Lung (tissue), 17 donors: ENCODE measurements at places on chromosomes 1 and 21. TPM values are rescaled to one million over a fixed set of nuclear protein-coding genes. Genes with fewer than 3 reads are reported as not detected.

GRCh38 chr1:205012391-205013140 lies 30.4 kb upstream of the CNTN2 start:
- DNase-seq: no peak

GRCh38 chr1:244913806-244914205 lies 49.5 kb upstream of the HNRNPU start:
- no peak for DNase-seq

The LENEP gene
- not detected for total RNA-seq

DNA sequence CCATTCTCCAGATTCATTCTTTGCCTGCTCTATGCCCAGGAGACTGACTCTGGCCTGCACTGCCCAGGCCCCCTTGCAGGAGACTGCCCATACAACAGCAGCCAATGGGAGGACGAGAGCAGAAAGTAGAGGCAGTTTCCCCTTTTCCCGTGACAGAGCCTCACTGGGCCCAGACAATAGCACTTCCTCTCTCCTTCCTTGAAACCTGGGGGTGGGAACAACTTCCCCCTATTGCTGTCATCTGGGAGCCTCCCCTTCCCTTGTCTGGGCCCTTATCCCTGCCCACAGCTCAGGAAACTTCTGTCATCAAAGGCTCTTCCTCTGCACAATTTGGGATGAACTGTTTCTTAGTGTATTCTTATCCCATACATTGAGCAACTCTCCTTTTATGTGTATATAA lies 60.8 kb upstream of the KCNJ15 start:
- peak; percentile 33 for DNase-seq

- DNase-seq: peak; percentile 50
These were observed 242.3 kb downstream of the LMX1A start for GRCh38 chr1:165114022-165114888.

DNA sequence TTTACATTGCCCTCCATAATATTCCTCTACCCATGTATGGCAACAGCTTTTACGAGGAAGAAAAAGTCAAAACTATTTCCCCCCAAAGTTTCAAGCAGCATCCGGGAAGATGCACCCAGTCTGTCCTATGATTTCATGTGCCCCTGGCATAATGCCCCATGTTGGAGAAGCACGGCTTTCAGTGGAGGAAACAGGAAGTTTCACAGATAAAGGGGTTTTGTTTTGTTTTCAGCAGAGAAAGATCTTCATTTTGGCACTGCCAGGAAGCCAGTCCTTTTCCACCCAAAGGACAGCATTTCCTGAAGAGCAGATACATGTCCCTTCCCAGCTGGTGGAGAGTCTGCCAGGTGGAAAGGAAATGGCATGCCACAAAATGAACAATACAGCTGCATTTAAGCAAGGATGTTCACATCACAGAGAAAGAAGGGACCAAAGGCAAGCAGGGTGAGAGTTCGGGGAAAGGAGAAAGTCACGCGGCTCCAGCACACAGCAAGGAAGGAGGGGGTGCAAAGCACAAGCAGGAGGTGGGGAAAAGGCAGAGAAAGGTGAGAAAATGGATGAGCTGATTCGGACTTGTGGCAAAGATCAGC lies 95.3 kb upstream of the HIVEP3 start:
- peak; percentile 34 for DNase-seq

GRCh38 chr1:180402001-180402400 lies 100.4 kb downstream of the ACBD6 start:
- DNase-seq: no peak

The ATP1A4 gene
- total RNA-seq: not detected

DNA sequence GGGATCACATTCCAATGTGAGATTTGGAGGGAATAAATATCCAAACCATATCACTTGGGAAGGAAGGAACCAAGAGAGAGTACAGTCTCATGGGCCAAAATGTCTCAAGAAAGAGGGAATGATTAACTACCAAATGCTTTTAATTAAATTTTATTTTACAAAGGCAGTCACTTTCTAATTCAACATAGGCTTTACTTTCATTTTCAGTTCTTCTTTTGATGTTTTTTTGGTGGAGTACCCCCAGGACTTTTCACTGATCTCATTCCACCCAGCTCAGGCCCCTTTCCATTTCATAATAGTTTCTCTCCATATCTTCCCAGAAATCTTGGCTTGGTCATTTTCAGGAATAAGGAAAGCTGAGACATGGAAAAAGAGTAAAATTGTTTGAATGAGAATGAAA lies 5.1 kb upstream of the SLAMF7 start:
- DNase-seq: no peak

The FAM72D gene
- total RNA-seq: 0.60 TPM

GRCh38 chr1:18309552-18310155 lies 171.1 kb upstream of the KLHDC7A start:
- DNase-seq: no peak

GRCh38 chr1:109475261-109475660 lies 8.4 kb upstream of the ATXN7L2 start:
- DNase-seq: no peak

The MTARC1 gene
- total RNA-seq: 19.2 TPM

DNA sequence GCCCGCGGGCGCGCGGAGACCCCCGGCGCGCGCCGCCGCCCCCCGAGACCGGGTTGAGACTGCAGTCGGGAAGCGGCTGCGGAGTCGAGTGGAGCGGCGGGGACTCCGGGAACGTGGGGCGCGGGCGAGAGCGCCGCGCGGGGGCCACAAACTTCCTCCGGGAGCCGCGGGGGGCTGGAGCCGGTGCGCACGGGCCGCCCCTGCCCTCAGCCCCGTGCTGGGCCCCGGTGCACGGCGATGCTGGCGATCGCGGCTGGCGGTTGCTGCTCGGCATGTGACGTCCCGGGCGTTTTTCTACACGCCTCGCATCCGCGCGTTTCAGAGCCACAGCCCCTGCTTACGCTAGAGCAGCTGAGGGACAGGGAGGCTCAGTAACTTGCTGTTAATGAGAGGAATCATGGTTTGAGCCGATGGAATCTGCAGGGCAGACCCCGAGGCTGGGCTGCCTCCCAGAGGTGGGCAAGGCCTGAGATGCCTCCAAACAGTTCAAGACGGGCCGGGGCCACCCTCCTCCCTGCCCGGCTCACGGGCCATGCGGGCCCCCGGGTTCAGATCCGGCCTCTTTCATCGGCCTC lies 520 bp downstream of the TMEM201 start:
- DNase-seq: peak; percentile 41

- DNase-seq: peak; percentile 24
These were observed 59.2 kb downstream of the USP25 start for GRCh38 chr21:15788847-15789523.

- DNase-seq: no peak
These were observed 205.9 kb upstream of the VAMP3 start for GRCh38 chr1:7565099-7565750.

The SERTAD4 gene
- 7.8 TPM for total RNA-seq

DNA sequence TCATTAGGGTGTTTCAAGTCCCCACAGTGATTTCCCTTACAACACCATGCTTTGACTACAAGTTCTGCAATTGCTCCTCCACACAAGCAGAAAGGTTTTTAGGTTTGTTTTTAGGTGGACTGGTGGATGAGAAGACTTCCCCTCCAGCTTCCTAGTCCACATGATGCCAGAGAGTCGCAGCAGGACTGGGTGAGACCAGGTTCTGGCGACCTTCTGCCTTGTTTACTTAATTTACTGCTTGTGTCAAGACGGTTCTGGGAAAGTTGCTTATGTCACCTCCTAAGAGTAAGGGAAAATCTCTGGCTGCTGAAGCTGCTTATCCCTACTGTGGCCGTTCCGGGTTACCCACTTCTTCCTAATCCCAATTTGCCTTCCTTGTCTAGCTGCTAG lies 76.4 kb downstream of the GLUL start:
- no peak for DNase-seq

The LHX4 gene
- not detected for total RNA-seq

DNA sequence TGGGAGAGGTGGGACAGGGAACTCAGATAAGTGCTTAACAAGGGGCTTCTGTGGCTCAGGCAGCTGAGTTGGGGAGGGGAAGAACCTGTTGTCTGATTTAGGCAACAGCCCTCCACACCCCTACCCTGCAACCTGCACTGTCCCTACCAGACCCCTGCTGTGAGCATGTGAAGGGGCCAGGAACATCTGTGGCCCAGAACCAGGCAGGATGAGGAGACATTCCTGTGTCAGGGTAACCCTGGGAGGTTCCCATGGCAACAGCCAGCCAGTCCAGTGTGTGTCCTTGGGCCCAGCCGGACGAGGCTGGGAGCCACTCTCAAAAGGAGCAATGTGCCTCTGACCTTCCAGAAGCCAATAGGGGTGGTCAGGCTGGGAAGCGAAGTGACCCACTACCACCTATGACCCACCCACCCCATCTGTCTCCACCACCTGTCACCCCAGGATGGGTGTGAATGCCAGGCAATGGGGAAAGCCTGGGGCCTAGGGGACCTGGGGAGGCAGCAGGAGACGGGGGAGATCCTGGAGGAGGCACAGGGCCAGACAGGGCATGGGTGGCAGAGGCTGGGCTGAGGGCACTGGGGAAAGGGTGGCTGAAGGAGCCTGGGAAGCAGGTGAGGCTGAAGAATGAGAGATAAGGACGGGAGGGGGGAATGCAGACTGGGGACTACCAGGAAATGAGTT lies 5.0 kb upstream of the PMVK start:
- DNase-seq: peak; percentile 40

The DMRTA2 gene
- 0.83 TPM for total RNA-seq

DNA sequence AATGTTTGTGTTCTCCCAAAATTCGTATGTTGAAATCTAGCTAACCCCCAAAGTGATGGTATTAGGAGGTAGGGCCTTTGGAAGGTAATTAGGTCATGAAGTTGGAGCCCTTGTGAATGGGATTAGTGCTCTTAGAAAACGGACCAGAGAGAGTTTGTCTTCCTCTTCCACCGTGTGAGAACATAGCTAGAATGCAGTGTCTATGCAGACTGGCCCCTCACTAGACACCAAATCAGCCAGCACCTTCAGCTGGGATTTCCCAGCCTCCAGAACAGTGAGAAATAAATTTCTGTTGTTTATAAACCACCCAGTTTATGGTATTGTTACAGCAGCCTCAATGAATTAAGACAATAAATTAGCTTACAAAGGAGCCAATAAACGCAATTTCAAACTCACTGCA lies 58.0 kb downstream of the KIAA0319L start:
- DNase-seq: no peak

DNA sequence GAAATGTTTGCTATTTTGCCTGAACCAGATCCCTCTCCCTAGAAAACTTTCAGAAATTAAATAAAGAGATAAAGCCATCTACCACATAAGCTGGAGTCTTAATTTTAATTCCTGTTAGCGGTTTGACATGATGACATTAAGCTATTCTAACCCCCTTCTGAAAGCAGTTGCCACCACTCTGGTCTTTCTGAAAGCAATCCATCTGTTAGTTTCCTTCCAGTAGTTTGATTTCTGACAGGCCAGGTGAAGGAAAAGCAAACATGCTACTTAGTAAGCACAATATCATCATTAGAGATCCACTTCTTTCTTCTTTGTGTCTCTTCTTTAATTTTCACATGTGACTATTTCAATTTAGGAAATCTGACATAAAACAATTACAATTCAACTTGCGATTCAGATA lies 39.9 kb downstream of the RGL1 start:
- DNase-seq: no peak

DNA sequence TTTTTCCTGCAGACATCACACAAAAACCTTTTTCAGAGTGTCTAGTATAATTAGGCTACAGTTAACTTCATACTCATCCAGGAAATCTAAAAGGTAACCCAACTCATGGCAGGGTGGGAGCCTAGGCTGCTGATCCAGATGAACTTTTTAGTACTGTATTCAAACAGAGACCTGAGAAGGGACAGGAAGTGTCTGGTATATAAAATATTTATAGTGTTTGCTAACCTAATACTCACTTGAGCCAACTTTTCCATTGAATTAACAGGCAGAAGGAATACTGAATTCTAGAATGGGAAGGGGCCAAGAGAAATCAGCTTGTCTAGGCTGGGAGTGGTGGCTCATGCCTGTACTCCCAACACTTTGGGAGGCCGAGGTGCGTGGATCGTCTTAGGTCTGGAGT lies 22.2 kb upstream of the NKAIN1 start:
- DNase-seq: no peak

DNA sequence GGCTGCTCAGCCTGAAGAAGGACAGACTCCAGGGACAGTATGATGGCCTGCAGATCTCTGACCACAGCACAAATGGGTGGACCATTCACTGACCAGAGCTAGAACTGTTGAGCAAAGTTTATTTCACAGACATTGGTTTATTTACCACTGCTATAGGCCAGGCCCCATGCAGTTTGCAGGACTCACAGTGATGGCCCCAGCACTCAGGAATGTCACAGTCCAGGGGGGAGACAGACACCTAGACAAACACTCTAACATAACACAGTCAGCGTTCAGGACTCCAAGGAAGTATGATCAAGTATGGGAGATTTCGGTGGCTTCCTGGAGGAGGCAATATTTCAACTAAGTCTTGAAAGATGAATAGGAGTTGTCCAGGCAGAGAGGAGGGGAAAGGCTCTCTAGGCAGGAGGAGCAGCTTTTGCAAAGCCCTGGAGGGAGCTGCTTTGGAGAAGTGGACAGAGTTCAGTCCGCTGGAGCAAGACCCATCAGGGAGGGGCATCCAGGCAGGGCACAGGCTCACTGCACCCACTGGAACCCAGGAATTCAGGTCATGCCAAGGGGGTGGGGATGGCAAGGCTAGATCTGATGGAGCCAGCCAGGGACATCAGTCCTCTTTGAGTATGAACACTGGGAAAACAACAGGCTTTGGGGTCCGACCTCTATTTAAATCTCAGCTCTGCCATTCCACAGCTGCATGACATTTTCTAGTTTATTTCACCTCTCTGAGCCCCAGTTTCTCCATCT lies 454.3 kb downstream of the MATN1 start:
- DNase-seq: no peak

The LRRN2 gene
- 4.4 TPM for total RNA-seq

- no peak for DNase-seq
These were observed 235.4 kb upstream of the LYPLAL1 start for GRCh38 chr1:218938259-218938658.

GRCh38 chr21:42112857-42113256 lies 41.7 kb downstream of the UMODL1 start:
- DNase-seq: peak; percentile 73

GRCh38 chr1:227395426-227396028 lies 77.2 kb upstream of the CDC42BPA start:
- no peak for DNase-seq

- DNase-seq: no peak
These were observed 3.3 kb upstream of the SPATA1 start for GRCh38 chr1:84502927-84503326.

DNA sequence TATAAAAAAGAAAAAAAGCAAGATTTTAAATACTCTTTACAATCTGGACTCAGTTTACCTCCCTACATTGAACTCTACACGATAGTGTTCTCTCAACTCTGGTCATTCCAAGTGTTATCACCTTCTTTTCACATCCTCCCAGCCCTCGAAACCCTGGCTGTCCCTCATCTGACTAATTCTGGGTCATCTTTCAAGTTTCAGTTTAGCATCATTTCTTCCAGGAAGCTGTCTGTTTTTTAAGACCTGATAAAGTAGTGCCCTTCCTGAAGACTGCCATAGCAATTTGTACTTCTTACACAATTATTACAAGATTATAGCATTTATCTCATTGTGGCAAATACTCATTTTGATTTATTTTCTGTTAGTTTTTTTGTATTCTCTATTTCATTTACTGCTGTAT lies 1.2 kb downstream of the ALG14 start:
- DNase-seq: no peak

The CCSAP gene
- total RNA-seq: 5.3 TPM
